ENCODE measurements at places on chromosomes 3 and 15.

DNA sequence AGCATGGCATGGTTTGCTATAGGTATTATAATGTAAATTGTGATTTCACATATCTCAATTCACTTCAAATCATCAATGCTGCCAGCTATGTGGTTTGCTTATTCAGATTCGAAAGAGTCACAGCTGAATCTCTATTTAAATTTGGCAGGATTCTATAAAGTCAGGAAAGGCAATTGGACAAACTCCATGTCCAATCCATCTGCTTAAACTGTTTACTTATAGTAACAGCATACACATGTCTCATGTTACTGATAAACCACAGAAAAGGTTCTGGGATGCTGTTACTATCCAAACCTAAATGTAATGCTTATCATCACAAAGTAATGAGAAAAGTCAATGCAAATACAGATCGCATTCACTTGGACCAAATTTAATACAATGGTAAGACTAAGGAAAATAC, 229.7 kb downstream of the ISL2 start:
- DNase-seq: peak; percentile 9

- no peak for DNase-seq
These were observed 1.3 kb downstream of the FEM1B start for GRCh38 chr15:68278595-68279405.

GRCh38 chr3:120448756-120449155, 2.0 kb downstream of the FSTL1 start:
- peak; percentile 97 for DNase-seq

- no peak for DNase-seq
These were observed 34.9 kb upstream of the CILP start for GRCh38 chr15:65246026-65246714.
